ENCODE measurements at places on chromosomes 6 and 20. TPM values are rescaled to one million over a fixed set of nuclear protein-coding genes. Genes with fewer than 3 reads are reported as not detected.

Gene DZANK1
- 1.5 TPM for total RNA-seq

Gene PDE10A
- total RNA-seq, result 16.6 TPM

Gene CYB5R4
- total RNA-seq, result 10.8 TPM

Gene PAX1
- not detected for total RNA-seq

Gene RBPJL
- total RNA-seq, result not detected

Gene GLP1R
- total RNA-seq, result not detected

Gene AIG1
- 44.4 TPM for total RNA-seq

Gene DDO
- 0.23 TPM for total RNA-seq

Gene ESF1
- total RNA-seq, result 14.0 TPM

Gene PRSS35
- 18.7 TPM for total RNA-seq

Gene CLVS2
- total RNA-seq, result under 0.01 TPM

Gene TINAG
- not detected for total RNA-seq

Gene HTR1E
- total RNA-seq, result not detected

Gene RUNX2
- total RNA-seq, result 8.3 TPM

Gene VSX1
- not detected for total RNA-seq

Gene SLC22A2
- total RNA-seq, result 0.23 TPM

Gene MOCS1
- 14.3 TPM for total RNA-seq

Gene WFDC12
- not detected for total RNA-seq

Gene SCRT2
- total RNA-seq, result not detected

Gene KIF25
- total RNA-seq, result 0.14 TPM

Gene KCNS1
- total RNA-seq, result 0.59 TPM

Gene ZC2HC1B
- not detected for total RNA-seq

Gene KHDC1
- 3.0 TPM for total RNA-seq

Gene ECT2L
- not detected for total RNA-seq

Gene RSPO4
- not detected for total RNA-seq

Gene SERINC1
- total RNA-seq, result 328 TPM

Gene CYP24A1
- total RNA-seq, result not detected

Gene EYS
- 0.05 TPM for total RNA-seq

Gene RALGAPB
- 38.1 TPM for total RNA-seq

Gene GPR6
- total RNA-seq, result not detected

Gene SLC4A11
- 1.2 TPM for total RNA-seq

Gene DDX27
- total RNA-seq, result 41.7 TPM

Gene PRRT1
- total RNA-seq, result 0.09 TPM

Gene FAM83B
- total RNA-seq, result not detected

Gene CST2
- not detected for total RNA-seq

Gene NHSL1
- total RNA-seq, result 7.4 TPM

Gene MYB
- total RNA-seq, result 4.0 TPM

Gene FERMT1
- total RNA-seq, result 10.9 TPM

Gene APOBEC2
- not detected for total RNA-seq

Gene B3GALT4
- total RNA-seq, result 4.2 TPM

Gene TAAR6
- total RNA-seq, result not detected

Gene CAGE1
- total RNA-seq, result not detected

Gene MYLK2
- not detected for total RNA-seq

All from smooth muscle cell of the umbilical artery (primary cell).